ENCODE measurements at places on chromosomes 1 and 21.
A peak's percentile ranks its signal among the peaks of the same experiment; 100 is the strongest.

DNA sequence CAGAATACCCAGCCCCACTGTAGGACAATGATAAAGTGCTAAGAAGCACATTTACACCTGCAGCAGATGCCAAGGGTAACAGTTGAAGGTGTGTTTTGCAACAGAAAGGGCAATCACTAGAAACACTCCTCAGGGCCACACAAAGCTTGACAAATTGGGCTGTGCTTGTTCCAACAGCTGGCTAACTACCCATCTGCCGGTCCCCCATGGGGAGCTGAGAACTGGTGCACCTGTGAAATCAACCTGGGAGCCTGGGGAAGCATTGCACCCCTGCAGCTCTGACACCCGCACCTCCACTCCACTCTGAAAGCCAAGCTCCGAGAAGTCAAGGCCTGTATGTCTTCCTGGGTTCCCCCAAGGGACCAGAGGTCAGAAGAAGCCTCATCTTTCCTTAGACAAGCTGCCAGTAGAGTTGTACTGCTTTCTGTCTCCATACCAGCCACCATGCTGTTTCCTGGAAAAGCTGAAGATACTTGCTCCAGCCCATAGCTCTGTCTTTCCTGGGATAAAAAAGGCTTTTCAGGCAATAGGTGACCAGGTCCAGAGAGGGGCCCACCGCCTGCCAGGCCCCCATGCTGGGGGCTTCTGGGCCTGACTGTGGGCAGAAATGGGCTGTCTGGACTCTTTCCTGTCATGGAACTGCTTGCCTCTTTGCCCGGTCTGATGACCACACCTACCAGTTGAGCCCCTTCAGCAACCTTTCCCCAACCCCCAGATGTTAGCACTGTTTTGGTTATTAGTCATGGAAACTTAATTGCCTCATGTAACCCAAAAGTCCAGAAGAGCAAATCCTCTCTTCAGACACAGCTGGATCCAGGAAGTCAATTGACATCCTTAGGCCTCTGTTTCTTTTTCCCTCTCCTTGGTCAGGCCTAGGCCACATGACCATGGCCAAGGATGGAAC, 93.6 kb downstream of the KIF14 start:
- DNase-seq, result no peak

- no peak for DNase-seq
Measured at GRCh38 chr1:187631381-187631675, 802.6 kb downstream of the PLA2G4A start.

DNA sequence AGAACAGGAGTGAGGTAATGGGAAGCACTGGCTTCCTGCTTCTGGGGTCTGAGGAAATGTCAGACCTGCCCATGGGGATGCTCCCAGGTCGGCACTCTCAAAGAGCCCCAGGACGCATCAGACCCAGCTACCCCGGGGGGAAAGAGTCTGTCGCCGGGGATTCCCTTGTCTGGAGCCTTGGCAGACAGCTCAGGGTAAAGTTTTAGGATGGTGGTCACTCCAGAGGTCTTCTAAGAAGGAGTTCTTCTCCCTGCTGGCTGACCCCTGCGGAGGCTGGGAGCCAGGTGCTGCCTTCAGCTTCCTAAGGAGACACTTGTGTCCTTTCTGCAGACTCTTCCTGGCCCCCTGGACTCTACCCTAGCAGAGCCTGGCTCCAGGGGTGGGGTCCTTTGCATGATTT, 61.9 kb upstream of the PSEN2 start:
- no peak for DNase-seq

DNA sequence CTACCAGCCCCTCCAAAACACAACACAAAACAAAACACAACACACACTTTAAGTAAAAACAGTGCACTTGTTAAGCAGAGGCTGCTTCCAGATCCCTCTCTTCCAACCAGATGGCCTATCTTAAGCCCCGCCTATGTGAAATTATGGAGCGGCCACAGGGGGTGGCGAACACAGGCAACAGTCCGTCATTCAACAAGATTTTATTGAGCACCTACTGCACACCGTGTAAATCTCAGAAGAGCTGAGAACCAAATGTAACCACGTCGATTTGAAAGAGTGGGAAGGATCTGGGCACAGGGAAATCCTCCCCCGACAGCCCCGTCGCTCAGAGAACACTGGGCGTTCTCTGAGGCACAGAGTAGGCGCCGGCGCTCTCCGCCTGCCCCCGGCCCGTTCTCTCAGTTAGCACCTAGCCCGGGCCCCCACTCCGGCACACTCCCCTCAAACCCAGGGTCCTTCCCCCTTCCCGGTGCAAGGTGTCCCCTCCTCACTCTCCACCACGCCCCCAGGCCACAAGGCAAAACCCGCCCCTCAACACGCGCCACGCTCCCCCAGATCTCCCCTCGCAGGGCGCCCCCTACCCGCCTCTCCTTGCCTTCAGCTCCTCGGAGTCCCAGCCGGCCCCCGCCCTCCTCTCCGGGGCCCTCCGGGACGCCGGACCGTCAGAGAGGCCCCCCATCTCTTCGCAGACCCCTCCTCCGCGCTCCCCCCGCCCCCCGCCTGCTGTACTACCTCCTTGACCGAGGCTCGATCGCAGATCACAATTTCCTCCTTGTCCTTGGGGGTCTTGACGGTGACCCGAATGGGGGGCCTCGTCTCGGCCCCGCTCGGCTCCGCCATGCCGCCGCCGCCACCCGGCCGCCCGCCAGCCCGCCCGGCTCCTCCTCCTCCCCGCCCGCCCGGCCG, 483 bp downstream of the UBQLN4 start:
- DNase-seq, result peak; percentile 75

- DNase-seq, result no peak
Measured at GRCh38 chr1:230581446-230582079, 60.7 kb upstream of the COG2 start.

- no peak for DNase-seq
Measured at GRCh38 chr1:158717344-158717743, 3.2 kb downstream of the OR6K3 start.

GRCh38 chr1:93964777-93965200, 55.6 kb upstream of the GCLM start:
- no peak for DNase-seq

GRCh38 chr1:21620496-21620895, 48.7 kb downstream of the RAP1GAP start:
- DNase-seq, result no peak

DNA sequence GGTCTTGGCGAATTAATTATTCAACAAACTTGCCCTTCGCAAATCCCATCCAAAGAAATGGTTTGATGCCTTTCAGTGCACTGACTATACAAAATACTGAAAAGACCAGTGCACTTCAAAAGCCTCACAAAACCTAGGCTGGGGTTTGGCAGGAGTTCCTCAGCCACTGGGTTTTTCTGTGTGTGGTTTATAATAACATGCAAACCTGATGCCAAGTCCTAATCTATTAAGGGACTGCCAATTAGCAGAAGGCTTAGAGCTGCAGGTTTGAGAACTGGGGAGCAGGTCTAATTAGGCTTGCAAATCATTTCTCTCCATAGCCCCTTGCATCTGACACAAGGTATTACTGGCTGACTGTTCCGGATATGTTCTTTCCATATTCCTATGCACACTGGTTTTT, 27.7 kb downstream of the PLPP3 start:
- DNase-seq, result no peak

- DNase-seq, result no peak
Measured at GRCh38 chr1:84785271-84786036, 95.2 kb upstream of the SSX2IP start.

DNA sequence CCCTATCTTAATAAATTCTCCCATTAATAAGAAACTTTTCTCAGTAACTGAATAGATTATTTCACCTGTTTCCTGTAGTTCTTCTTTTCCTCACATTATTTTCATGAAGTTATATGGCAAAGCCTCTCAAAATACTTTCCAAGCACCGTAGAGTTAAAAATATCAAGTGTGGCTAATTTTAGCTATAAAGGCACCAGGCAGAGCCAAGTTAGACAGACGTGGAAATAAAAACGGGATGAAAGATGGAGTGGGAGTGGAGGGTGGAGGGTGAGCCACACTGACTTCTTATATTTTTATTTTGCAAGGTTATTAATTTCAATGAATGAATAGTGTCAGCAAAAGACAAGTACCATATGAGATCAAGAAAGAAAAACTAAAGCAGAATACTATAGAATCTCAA, 71.7 kb downstream of the ENAH start:
- DNase-seq, result no peak

DNA sequence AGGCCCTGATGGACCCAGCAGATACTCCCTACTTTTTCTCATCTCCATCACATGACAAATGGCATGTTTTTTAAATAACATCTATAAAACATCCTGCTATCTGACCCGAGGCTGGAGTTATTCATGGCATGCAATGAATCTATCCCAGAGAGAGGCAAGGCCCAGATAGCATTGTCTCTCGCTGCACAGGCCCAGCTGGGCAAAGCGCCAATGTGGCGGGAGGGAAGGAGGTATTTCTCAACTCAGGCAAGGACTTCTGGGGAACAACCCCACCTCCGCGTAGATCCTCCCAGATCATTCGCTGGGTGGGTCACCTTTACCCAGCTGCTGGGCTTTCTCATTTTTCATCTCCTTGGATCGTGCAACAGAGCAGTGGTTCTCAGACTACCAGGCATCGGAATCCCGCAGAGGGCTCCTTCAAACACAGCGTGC, 59.8 kb downstream of the ERG start:
- no peak for DNase-seq

GRCh38 chr1:221716713-221717484, 25.0 kb downstream of the DUSP10 start:
- no peak for DNase-seq

DNA sequence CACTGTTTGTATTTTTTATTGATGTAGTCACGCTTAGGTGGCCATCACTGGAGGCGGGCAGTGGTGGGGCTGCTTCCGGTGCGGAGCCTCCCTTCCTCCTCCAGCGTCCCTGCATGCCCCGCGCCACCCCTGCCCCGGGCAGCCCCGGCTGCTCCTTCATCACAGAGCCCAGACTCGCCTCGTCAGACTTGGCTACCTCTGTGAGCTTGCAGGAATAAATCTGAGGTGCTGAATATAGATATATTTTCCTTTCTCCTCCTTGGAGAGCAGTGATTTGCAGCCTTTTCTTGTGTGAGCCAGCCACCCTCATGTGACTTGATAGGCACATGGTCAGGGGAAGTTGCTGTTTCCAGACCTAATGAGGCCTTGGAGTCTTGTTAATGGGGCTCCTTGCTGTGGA, 412.7 kb upstream of the VAMP3 start:
- no peak for DNase-seq

DNA sequence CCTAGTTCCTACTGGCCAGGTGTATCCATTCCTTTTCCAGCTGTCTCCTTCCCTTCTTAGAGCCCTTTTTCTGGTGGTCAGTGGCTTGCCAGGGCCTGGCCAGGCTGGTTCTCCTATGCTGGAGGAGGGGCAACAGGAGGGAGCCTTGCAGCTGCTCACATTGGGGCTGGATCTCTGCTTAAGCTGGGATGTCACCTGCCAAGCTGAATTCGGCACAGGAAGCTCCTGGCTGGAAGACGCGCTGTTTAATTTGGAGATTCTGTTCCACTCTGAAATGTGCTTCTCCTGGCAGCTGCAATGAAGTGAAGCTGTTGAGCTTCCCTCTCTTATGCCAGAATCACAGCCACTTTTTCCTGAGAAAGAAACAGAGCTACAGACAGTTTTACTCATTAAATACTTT, 56.0 kb upstream of the POU3F1 start:
- DNase-seq, result no peak

DNA sequence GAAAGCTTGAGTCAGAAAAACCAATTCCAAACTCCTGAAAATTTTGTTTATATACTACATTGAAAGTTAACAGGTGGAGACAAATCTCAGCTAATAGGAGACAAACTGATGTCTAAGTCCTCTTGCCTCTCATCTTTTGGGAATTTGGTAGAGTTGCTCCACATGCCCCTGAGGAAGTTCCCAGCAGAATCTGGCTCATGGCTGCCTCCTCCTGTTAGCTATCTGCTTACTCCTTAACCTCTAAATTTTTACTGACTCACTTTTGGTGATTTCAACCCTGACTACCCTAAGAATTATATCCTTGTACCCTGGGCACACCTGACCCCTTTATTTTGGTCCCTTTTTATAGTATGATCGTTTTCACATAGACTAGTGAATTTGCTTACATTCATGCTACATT, 633.7 kb upstream of the USP24 start:
- no peak for DNase-seq

GRCh38 chr1:167312871-167313270, 92.2 kb downstream of the POU2F1 start:
- DNase-seq, result no peak

- no peak for DNase-seq
Measured at GRCh38 chr1:216064643-216065042, 358.6 kb downstream of the USH2A start.

- no peak for DNase-seq
Measured at GRCh38 chr1:112074711-112075110, 85.2 kb upstream of the KCND3 start.

DNA sequence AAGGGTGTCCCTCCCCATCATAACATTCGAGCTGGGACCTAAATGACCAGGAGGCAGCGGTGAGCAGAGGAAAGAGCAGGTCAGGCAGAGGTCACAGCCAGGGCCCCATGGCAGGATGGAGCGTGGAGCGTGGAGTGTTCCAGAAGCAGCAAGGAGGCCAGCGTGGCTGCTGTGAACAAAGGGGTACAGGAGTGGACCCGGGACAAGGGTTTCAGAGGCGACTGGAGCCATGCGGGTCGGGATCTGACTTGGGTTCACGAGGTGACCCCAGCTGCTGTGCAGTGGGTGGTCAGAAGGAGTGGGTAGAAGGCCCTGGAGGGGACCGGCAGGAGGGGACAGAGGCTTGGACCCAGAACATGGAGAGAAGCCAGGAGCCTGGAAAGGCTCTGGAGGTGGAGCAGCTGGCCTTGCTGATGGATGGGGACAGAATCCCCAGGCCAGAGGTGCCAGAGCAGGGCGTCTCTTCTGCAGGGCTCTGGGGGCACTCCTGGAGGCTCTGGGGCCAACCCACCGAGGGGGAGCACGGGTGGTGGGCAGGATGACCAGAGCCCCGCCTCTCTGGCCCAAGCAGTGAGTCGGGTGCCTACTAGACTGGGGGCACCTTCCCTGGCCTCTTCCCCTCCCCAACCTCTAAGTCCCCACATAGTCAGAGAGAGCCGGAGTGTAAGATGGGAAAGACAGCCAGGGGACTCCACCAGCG, 2.3 kb downstream of the CHD5 start:
- no peak for DNase-seq

GRCh38 chr1:6208723-6209660, 3.1 kb downstream of the RNF207 start:
- no peak for DNase-seq

DNA sequence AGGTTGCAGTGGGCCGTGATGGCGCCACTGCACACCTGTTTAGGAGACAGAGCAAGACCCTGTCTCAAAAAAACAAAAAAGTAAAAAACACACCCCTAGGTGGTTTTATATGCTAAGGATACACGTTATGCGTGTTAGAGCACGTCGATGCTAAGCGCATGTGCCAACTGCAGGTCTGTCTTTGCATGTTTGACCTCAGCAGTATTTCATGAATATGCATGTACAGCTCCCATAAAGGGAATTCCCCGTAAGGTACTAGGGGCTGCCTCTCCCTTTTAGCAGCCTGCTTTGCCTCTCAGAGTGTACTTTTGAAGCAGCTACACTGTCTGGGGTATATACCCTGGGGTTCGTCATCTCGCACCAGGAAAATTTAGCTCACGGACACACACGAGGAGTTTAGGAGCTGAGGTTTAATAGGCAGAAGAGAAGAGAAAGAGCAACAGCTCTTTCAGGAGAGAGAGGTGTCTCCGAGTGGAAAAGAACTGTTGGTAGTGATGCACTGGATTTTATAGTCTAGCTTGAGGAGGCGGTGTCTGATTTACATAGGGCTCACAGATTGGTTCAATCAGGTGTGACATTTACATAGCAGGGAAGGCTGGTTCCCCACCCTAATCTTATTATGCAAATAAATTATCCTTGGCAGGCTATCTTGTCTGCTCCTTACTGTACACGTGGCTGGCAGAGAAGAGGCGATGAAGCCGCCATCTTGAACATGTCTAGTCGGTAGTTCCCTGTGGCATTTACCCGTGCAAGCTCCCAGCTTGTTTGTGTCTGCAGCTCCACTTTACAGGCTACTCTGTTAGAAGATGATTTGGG, 4.2 kb upstream of the OTUD3 start:
- no peak for DNase-seq

All from activated CD8-positive, alpha-beta T cell treated with anti-CD3 and anti-CD28 coated beads, Interleukin-2, amount 10 ng/mL, durations not matched to agents 7 days and 5 days (primary cell).